ENCODE measurements at places on chromosomes 12 and 14.

DNA sequence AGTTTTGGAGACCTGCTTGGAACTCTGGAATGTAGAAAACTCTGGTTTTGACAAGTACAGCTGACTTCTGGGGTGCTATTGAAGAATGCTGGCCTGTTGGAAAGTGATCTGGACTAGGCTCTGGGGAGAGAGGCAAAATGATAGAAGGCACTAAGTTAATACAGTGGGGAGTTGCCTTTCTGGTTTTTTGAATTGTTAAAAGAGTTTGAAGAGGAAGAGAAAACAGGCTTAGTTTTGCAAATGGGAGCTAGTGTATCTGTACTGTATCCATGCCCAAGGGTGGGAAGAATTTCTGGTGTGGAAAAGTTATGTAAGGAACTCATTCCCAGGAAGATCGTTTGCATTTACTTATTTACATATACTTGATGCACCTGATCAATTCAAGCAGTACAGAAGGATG lies 43.8 kb downstream of the C12orf75 start:
- no peak for DNase-seq

DNA sequence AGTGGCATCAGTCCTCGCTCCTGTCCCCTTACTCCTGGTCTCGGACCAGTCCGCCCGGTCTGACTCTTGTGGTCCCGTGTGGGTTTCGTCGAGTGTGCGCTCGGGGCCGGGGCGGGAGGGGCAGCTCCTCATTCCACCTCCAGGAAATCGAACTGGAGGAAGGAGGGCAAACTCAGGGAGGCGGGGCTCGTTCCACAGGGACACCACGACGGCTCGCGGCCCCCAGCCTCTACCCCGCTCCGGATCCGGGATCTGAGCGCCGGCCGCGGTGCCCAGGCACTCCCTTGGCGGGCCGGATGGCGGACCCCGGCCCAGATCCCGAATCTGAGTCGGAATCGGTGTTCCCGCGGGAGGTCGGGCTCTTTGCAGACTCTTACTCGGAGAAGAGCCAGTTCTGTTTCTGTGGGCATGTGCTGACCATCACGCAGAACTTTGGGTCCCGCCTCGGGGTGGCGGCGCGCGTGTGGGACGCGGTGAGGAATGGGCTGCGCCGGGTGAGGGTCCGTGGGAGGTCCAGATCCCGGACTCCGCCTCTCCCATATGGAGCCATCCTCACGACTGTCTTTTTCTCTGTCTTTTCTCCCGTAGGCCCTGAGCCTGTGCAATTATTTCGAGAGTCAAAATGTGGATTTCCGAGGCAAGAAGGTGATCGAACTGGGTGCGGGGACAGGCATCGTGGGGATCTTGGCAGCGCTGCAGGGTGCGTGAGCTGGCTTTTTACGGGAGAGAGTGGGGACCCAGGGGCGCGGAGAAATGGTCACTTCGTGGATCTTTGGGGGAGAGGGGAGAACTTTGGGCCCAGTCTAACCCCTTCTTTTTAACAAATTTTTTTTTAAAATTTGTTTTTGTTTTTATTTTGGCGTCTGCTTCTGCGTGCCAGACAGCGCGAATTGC lies at the start of gene EEF1AKMT3:
Gene EEF1AKMT3 (plus strand): TSS at position 186 of the 894 bp plus-strand sequence. CDS start 111 bp downstream, at position 297.
- DNase-seq: no peak

- no peak for DNase-seq
Observed at GRCh38 chr14:28761438-28762291, 4.9 kb upstream of the FOXG1 start.

DNA sequence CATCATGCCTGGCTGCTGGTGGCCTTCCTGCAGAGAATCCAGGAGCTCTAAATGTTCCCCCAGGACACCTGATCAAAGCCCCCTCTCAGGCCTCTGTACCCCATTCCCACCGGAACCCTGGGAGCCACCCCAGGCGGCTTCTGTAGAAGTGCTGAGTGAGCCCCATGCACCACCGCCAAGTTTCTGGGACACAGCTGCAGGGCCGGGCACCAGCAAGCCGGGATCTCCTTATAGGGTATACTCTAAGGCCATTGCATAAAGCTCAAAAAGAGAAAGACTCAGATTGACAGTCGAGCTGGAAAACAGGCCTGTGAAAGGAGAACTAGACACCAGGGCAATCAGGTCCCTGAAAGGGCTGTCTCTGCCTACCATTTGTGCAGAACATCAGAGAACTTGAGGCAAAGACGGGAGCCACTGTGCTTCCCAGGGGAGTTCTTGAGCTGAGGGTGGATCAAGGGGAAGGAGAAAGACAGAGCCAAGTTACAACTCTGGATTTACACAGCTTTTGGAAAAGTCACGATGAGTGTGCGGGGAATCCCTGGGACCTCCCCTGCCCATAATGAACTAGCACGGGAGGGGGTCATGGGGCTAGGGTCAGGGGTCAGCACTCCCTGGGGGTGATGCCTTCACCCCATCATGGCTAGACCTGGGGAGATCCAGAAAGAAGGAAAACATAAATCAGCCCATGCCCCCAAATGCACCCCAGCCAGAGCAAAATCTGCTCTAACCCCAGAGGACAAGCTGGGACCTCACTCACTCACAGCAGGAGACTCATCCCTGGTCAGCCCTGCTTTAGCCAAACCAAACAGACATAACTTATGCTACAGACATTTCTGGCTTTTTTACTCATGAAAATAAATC lies 51.1 kb downstream of the ITPK1 start:
- DNase-seq: no peak

- no peak for DNase-seq
Observed at GRCh38 chr14:32075672-32076277, 1.3 kb upstream of the ARHGAP5 start.

GRCh38 chr14:30798516-30798915 lies 75.8 kb upstream of the COCH start:
- DNase-seq: no peak

DNA sequence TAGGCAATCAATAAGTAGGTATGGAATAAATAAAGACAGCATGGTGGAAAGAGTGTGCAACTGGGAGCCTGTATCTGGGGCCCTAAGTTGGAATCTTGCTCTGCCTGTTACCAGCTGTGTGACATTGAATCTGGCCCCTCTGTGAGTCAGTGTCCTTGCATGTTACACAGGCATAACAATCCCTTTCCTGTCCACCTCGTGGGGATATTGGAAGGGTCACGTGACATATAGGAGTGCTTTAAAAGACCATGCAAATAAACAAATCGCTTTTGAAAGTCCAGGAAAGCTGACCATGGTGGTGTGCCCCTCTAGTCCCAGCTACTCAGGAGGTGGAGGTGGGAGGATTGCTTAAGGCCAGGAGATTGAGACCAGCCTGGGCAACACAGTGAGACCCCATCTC lies 51.1 kb upstream of the VRK1 start:
- DNase-seq: no peak

DNA sequence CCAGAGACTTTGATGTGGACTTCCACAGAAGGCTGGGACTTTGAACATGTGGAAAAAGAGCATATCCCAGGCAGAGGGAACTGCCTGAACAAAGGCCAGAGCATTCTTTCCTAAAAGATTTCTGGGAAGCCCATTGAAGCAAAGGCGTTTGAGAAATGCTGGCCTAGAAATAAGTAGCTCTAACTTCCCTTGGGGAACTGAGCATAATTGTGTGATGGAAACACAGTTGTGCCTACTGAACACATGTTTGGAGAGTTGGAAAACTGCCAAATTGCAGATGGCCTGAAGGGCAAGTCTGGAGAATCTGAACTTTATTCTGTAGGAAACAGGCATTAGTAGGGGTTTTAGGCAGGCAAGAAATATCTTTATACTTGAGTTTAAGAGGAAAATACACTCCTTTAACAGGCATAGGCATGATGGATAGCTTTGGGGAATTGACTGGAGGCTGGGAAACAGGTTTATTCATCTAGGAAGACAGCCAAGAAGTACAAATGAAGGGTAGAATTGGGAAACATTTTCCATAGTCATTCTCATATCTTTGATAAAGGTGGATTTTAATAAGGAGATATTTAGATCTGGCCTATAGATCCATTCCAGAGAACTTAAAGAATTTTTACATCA lies 134.1 kb downstream of the TPH2 start:
- no peak for DNase-seq

DNA sequence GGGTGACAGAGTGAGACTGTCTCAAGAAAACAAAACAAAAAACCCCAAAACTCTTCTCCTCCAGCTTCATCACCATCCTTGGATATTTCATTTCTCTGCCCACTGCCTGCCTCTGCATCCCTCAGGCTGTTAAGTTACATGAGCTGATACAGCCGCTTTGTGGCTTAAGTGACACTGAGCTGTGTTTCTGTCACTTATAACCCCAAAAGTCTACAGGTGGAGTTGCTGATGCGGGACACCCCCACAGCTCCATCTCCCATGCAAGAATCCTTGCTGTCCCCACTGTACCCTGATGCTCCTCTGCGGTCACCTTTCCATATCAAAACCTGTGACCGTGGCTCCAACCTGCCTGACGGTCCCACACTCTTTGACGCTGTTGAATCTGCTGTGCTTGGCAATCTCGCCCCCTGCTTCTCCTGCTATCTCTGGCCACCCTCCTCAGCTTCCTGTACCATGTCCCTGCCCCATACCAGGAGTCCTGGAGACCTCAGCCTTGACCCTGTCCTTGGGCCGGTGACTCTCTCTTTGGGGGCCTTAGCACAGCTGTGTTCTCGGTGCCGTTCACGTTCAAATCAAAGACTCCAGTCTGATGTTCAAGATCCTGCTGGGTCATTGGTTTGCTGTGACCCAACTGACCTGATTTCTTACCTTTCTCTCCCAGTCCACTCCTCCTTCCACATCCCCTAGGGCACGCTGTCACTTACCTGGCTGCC lies 20.3 kb downstream of the HVCN1 start:
- no peak for DNase-seq

GRCh38 chr12:88113871-88114270 lies 28.0 kb downstream of the CEP290 start:
- no peak for DNase-seq

DNA sequence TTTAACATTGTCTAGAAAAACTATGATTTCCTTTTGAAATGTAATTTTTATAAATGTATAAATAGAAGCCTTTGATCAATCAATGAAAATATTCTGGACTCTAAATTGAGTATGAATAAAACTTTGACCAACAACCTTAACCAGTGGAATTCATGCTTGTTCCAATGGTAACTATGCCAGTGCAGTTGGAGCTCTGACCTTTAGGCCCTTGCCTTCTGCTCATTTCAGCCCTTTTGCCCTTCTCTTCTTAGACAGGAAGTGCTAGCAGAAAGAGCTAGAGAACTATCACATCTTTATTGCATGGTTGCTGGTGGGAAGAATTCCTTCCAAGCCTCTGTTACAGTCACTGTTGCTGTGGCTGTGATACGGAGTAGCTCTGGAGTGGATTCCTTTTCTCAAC lies 39.7 kb downstream of the TTC8 start:
- DNase-seq: no peak

DNA sequence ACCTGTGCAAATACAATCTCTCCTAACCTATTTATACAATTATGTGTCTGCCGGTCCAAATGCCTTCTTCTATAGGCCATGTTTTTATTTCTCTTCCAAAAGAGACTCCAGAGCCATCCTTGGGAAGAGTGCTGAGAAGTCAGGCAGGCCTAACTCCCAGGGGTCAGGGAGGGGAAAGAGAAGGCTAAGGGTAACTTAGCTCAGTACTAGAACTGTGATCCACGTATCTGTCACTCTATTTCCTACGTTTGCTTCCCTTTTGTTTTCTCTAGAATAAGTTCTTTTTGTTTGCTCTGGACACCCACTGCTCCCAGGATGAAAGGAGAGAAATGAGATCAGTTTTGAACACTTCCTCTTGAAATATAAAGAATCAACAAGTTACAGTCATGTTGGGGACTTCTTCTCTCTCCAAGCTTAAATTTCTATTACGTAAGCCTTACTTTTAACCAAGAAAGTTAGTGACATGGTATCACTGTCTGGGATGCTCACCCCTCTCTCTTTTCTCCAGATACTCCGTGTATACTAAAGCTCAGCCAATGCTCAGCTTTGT lies 79.2 kb downstream of the DAD1 start:
- no peak for DNase-seq

DNA sequence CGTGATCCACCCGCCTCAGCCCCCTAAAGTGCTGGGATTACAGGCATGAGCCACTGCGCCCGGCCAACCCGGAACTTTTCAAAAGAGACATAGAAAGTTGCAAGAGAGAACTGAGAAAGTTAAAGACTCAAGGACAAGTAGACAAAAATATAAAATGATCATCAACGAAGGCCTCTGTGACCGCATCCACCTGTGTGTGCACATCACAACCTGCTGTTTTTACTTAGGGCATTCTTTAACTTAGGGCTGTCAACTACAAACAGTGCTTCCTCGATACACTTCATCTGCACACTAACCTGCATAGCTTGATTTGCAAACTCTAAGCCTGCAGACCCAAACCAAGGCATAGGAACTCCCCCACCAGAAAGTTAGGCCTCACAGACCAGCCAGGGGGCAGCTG lies 14.8 kb downstream of the P2RX2 start:
- no peak for DNase-seq

- no peak for DNase-seq
Observed at GRCh38 chr14:31138301-31138700, 69.3 kb downstream of the HECTD1 start.

GRCh38 chr14:55070981-55071411 lies 19.5 kb downstream of the MAPK1IP1L start:
- no peak for DNase-seq

DNA sequence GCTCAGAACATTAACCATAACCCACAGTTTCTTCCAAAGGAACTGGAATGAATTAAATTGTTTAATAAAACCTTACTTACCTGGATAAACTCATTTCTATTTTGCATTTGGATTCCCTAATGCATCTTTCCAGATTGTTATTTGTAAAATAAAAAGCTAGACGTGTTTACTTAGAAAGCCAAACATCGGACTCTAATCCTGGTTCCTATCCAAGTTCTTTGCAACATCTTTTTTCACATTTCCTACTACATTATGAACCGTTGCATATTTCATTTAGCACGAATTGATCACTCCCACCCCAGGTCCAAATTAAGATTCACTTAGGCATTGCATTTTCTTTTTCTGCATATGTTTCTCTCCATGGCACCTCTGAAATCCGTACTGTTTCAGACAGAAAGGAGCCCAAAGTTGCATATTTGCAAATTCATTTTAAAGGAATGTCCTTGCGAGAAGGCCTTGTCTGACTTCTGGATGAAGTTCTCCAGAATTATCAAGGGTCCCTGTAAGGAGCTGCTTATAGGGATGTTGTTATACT lies 164.4 kb upstream of the GSC start:
- no peak for DNase-seq

- DNase-seq: no peak
Observed at GRCh38 chr14:36019126-36019525, 157.4 kb downstream of the PTCSC3 start.

DNA sequence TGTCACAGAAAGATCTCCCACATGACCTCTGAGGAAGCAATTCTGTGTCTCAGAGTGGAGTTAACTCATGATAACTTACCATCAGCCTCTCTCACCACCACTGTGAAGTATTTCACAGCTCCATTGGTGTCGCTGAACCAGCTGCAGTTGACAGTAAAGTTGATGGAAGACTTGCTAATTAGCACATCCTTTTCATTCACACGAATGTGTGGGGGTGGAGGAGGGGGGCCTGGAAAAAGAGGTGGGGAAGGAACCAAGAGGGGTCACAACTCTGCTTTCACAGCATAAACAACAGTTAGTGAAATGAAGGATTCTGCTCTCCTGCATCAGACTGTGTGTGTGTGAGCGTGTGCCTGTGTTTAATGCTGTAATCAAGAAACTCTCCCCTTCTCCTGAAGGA lies 82.1 kb downstream of the PTPRB start:
- DNase-seq: no peak
